Activated CD4-positive, alpha-beta T cell treated with anti-CD3 and anti-CD28 coated beads for 24 hours (primary cell): ENCODE measurements at places on chromosomes 1 and 21.

- DNase-seq, result no peak
Observed at GRCh38 chr1:162548170-162548569, 13.4 kb upstream of the UAP1 start.

GRCh38 chr1:176789571-176790090, 326.7 kb downstream of the PAPPA2 start:
- no peak for DNase-seq

DNA sequence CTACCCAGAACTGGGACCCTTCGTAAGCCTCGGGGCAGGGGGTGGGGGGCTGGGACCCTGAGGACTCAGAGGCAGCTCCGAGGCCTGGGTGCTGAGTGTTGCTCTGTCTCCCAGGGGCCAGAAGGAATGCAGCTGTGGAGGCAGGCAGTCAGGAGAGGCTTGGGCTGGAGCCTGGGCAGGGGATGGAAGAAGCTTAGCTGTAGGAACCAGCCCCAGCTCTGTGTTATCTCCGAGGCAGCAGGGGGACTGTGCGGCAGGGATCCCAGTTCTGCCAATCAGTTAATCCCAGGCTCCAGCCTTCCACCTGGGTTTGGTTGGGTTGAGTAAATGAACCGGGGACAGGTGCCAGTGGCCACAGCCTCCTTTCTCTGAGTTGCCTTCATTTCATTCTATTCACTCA, 8.2 kb upstream of the GRIK3 start:
- DNase-seq, result no peak

- no peak for DNase-seq
Observed at GRCh38 chr1:193406901-193407300, 220.5 kb upstream of the B3GALT2 start.

DNA sequence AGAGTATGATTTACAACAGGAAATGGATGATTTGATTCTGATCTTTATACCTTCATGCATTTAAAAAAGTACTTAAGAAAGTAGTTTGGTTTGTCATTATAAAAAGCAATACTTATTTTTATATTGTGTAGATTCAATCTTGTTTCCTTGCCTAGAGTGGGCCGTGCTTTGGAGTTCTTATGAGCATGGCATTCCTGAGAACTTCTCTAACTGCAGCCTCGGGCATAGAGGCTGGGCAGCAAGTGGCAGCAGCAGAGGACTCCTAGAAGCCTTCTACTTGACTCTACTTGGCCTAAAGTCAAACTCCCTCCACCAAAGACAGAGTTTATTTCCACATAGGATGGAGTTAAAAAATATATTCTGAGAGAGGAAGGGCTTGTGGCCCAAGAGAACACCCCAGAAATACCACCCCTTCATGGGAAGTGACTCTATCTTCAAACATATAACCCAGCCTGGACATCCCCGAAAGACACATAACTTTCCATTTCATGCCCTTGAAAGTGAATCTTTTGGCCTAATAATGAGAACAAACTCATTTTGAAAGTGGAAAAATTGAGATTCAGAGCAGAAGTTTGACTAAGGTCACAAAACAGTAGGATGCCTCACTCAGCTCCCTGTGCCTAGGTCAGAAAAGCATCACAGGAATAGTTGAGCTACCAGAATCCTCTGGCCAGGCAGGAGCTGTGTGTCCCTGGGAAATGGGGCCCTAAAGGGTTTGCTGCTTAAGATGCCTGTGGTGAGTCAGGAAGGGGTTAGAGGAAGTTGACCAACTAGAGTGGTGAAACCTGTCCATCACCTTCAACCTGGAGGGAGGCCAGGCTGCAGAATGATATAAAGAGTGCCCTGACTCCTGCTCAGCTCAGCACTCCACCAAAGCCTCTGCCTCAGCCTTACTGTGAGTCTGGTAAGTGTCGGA, at the start of gene IVL:
IVL (plus strand) TSS at position 861 of the 916 bp plus-strand sequence. CDS start 1,252 bp downstream, outside the sequence.
- no peak for DNase-seq

- no peak for DNase-seq
Observed at GRCh38 chr1:2566101-2567045, 10.2 kb downstream of the TNFRSF14 start.

GRCh38 chr1:238177351-238177750, 286.6 kb upstream of the ZP4 start:
- DNase-seq, result no peak

GRCh38 chr1:230825761-230826160, 42.6 kb downstream of the C1orf198 start:
- no peak for DNase-seq

- no peak for DNase-seq
Observed at GRCh38 chr1:3151456-3151855, 82.5 kb downstream of the PRDM16 start.

DNA sequence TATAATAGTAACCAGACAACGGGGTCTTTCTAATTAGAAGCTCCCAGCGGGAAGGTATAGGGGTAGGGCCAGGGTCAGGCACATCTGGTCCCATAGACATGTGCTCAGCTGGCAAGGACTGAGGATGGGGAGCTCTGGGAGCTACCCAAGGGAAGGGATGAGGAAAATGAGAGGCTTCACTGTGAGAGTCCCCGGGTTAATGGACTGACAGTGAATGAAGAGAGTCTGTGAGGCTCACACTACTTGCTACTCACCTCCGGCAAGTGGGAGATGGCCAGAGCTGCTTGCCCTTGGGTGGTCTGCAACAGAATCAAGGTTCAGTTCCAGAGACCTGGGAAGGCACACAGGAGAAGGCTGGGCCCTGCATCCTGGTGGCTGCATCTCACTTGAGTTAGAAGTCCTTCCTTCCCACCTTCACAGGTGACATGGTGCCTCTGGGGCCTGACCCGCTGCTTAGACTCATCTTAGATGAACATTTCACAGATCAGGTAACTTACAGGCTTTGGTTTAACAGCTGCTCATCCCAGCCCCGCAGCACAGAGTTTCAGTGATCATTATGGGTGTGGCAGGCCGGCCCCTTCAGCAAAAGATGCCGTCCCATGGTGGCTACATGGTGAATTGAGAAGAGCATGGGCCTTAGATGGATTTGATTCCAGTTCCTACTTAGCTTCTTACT, 31.7 kb downstream of the EIF2D start:
- no peak for DNase-seq

DNA sequence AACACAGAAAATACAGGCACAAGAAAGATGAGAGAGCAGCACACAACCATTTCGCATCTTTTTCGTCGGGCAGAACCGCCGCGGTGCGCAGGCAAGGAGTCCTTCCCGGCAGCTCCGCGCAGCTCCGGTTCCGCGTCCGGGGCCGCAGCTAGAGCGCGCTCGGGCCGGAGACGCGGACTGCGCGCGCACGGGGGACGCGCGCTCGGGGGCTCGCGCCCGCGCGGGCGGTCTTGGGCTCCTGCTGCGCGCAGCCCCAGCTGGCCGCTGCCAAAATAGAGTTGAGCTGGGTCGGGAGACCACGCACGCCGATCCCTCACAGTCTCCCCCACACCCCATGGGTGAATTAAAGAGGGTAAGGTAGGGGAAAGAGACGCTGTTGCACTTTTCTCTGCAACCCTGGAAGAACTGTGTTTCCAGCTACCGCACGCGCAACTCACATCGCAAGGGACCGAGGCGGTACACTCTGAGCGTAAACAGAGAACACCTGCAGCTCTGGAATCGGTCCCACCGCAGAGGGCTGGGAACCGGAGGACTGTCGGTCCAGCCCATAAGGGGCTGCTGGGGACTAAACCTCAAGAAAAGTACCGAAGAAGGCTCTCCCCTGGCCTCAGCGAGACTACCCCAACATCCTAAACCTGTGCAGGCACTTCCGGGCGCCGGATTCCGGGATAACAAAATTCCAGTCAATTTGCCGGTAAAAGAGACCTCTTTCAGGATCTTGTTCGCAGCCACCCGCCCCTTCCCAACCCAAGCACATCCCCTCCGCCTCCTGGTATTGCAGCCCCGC, 1.7 kb downstream of the NR5A2 start:
- no peak for DNase-seq

DNA sequence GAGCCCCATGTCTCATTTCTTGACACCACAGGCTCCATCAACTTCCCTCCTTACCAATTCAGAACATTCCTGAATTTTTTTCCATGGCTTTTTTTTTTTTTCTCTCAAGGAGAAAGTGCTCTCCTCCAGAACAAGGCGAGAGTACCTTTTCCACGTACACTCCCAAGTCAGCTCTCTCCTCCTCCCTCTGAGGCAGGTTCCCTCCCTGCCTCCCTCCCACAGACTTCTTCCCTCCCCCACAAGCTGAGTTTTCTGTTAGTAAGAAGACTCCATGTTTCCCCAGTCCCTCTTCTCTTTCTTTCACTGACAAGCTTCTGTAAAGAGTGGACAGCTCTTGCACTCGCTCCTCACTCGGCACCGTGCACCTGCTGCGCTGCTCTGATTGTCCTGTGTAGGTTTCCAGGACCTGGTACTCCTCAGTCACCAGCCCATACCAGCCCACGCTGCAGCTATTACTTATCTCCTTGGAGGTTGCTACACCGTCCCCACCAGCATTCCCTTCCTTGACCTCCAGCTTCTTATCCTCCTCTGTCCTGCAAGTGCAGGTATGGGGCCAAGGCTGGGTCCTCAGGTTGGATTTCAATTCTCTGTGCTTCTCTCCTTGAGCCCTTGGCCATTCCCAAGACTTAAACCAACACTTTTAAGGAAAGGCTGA, 3.8 kb downstream of the TRAF5 start:
- DNase-seq, result no peak

GRCh38 chr21:35206141-35207125, 157.3 kb upstream of the RUNX1 start:
- DNase-seq, result no peak

DNA sequence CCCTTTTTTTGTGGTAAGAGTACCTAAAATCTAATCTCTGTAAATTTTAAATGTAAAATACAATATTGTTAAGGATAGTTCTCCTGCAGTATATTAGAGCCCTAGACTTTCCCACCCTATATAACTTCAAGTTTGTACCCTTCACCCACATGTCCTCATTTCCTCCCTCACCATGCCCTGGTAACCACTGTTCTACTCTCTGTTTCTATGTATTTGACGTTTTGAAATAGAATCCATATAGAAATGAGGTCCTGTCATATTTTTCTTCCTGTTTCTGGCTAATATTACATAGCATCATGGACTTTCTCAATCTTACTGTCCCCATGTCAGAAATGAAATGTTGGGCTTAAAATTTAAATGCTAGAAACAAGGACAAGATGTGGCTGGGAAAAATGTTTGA, 24.8 kb downstream of the GBP7 start:
- DNase-seq, result no peak

- DNase-seq, result no peak
Observed at GRCh38 chr1:23393706-23394105, 24.1 kb upstream of the ZNF436 start.

DNA sequence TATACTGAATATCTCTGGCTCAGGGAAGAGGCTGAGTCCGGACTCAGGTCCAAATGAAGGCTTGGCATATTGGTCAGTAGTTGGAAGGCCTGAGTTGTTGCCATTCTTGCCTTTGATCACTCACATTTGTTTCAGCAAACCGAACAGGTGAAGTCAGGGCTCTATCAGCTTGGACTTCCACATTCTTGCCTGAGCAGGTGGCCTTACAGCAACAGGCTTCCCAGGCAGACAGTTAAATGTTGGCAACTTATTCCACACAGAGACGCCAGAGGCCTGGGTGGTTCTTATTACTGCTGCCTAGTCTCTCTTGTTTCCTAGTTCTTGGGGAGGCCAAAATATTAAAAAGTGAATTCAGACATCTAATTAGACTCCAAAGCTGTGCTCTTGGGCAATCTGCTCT, 36.6 kb downstream of the XCL2 start:
- DNase-seq, result no peak

DNA sequence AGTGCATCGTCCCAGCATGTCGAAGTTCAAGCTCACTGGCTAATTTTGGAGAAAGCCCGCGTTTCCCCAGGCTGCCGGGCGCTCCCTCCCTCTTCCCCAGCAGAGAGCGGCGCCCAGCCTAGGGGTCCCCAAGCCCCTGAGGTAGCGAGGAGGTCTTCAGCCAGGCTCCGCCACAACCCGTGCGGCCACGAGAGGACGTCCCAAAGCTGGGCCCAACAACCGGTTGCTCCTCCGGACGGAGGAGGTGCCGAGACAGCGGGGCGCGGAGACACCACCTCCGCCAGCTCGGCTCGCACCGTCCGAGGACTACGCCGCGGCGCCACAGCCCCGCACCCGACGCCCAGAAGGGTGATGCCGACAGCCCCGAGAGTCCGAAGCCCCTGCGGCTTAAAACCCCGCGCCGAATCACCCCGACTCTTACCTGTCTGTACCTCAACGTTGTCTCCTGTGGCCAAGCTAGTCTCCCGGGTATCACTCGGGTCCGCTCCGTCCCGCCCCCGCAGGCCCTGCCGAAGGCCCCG, at the start of gene DENND2C:
DENND2C (minus strand) TSS at position 488 of the 521 bp plus-strand sequence. CDS start 44,065 bp downstream, outside the sequence.
- DNase-seq, result no peak
